ENCODE measurements at places on chromosomes 2 and 18.
A peak's percentile ranks its signal among the peaks of the same experiment; 100 is the strongest.

DNA sequence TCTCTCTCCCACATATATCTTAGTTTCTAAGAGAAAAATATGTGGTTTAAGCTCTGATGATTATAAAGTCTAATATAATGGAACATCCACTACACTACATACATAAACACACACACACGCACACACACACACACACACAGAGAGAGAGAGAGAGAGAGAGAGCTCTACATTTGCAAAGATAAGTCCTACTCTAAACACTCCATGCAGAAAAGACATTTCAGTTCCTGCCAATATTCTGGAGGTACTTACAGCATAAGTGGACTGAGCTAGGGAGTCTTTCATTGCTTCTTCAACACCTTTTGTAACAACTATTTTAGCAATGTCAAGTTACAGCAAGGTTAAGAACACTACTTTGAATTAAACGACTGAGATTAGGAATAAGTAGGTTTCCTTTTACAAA, 80.1 kb downstream of the FIGN start:
- DNase-seq, result no peak

DNA sequence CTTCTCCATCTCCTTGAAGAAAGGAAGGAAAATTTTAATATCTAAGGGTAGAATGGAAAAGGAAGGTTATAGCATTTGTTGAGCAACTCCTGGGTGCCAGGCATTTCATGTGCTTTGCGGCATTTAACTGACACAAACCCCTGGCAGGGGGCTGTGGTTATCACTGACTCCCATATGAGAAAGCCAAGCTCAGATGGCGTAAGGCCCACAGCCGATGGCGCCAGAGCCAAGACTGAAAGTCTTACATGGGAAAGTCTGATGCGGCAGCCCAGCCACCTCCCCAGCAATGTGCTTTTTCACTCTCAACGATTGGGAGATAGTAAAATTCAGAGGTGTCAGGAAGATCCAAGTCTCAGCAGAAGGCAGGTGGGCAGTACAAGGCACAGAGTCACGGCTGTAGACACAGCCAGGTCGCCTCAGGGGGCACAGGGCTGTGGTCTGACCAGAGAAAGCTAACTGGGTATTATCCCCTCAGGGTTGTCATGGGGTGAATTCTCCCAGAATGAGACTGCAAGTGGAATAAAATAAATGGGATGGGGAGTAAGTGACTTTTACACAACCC, 324.2 kb upstream of the NCKAP5 start:
- no peak for DNase-seq

GRCh38 chr2:85593023-85593422, 2.5 kb upstream of the RNF181 start:
- DNase-seq, result no peak

DNA sequence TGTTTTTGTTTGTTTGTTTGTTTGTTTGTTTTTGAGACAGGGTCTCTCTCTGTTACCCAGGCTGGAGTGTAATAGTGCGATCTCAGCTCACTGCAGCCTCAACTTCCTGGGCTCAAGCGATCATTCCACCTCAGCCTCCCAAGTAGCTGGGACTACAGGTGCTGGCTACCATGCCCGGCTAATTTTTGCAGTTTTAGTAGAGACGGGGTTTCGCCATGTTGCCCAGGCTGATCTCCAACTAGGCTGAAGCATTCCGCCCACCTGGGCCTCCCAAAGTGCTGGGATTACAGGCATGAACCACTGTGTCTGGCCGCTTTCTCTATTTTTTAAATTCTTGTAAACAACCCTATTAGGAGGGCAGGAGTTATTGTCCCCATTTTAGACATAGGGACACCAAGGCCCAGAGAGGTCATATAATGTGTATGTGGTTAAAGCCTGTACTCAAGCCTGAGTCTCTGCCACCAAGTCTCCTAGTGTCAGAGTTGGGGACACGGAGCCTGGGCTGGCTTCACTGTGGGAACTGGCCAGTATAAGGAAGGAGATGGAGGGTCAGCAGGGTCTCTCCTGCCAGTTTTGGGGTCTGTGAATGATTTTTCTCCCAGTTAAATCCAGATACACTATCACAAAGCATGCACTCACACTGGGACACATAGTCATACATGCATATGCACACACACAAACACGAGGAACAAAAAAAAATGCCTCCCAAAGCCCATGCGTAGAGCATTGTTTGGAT, 27.5 kb upstream of the MCFD2 start:
- DNase-seq, result no peak

DNA sequence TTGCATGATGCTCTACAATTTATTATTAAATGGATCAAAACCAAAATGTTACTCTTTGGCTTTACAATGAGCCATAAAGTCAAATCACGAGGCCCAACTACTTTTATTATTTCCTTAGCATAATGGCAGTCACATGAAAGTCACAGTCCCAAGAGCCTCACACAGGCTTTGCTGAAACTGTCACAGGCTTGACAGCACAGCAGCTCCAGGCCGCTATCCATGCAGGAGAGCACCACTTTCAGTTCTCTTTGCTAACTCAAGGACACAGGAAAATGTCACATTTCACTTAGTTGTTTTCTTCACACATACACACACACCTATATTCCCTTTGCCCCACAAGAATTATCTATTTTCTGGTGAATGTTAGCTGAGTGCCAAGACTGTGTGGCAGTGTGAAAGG, 11.1 kb upstream of the MSGN1 start:
- DNase-seq, result no peak

- DNase-seq, result peak; percentile 21
These were observed 254.3 kb downstream of the RBM43 start for GRCh38 chr2:151007365-151007764.

- no peak for DNase-seq
These were observed 325.0 kb upstream of the UBE2E3 start for GRCh38 chr2:180655393-180655792.

GRCh38 chr2:170409164-170409535, 231.2 kb downstream of the MYO3B start:
- DNase-seq, result peak; percentile 73

- DNase-seq, result no peak
These were observed 7.1 kb downstream of the MREG start for GRCh38 chr2:216006164-216006663.

DNA sequence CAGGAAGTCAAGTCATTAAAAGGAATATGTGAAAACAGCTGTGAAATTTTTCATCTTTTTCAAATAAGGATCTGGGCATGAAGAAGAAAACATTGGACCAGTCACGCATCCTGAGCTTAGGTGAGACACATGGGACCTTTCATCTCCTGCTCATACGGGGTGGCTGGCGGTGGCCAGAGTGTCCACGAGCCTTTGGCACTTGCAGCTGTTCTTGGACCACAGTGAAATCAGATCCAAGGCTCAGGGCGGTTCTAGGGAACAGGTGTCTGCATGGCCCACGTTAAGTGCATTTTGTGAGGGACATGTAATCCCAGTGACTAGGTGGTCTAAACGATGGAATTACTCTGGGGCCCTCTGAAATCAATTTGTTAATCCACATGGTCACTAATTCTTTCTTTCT, 212.7 kb upstream of the COPS8 start:
- no peak for DNase-seq

All from NCI-H1092 (cell line).